ENCODE measurements at places on chromosomes 13 and 19.
A peak's percentile ranks its signal among the peaks of the same experiment; 100 is the strongest.

DNA sequence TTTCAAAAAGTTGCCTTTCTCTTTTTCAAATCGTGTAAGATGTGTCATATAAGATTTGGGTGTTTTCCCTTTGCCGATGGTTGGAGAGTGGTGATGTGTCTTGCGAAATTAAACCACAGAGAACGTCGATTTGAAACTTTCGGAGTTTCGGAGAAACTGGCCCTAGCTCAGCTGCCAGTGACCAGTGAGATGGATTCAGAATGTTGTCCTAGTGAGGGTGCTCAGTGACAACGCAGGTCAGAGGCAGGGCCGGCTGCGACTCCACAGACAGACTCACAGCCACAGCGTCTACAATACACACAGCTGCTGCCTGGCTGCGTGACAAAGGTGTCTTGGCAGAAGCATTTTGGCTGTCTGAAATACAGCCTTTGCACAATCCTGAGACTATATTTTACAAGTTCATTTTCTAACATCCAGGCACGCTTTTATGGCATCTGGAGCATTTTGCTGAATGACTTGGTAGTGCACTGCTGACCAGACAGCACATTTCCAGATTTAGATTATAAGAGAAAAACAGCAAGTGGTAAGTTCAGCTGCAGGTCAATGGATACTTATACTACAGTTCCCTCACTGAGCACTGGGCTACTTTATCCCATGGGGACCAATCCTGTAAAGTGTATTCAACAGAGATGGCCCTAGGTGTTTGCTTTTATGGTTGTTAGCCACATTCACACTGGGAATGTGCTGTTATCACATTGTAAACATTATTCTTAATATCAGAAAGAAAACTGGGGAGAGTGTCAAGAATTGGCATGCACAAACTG, 207.5 kb downstream of the KCNRG start:
- DNase-seq = peak; percentile 82

- DNase-seq = no peak
Observed at GRCh38 chr19:38352611-38353010, 17.0 kb downstream of the CATSPERG start.

- no peak for DNase-seq
Observed at GRCh38 chr13:78030341-78030896, 111.8 kb upstream of the EDNRB start.

DNA sequence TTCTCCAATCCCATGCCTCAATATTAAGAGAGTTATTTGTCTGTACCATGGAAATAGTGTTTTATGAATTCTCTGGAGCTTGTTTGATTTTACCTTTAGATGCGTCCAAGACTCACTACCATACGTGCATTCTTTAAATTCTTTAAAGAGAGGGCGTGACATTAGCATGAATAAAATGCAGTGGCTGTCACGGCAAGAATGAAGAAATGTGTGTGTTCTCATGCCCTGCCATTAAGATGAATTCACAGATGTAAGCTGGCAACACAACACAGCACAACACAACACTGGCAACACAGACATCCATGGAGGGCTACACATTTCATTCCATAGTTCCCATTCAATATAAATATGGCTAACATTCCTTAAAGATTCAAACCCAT, 213.4 kb downstream of the ENOX1 start:
- DNase-seq = peak; percentile 59

GRCh38 chr19:8578642-8579265, 1.5 kb upstream of the MYO1F start:
- DNase-seq = peak; percentile 58

- no peak for DNase-seq
Observed at GRCh38 chr19:47757617-47758442, 12.5 kb downstream of the NOP53 start.

- no peak for DNase-seq
Observed at GRCh38 chr19:47682939-47683338, 30.3 kb upstream of the EHD2 start.

Measured in fibroblast of upper back skin (primary cell).